ENCODE measurements at places on chromosomes 4 and X.

DNA sequence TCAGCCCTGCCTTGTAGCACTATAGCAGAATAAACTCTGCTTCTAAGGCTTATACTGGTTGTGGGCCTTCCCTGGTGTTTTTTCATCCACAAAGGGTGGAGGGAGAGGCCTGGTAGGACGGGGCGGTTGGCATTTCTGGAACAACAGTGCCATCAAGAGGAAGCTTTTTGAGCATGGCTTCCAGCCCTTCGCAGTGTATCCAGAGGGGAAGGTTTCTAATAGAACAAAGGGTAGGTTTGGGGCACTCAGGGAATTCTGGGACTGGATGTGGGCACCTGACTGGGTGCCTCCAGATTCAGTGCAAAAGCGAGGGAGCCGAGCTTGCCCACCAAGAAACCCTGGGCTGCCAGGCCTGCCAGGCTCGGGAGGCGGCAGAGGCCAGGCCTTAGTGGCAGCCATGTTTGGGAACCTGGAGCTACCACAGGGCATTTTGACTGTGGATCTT, 229.6 kb upstream of the AGTR2 start:
- no peak for DNase-seq

DNA sequence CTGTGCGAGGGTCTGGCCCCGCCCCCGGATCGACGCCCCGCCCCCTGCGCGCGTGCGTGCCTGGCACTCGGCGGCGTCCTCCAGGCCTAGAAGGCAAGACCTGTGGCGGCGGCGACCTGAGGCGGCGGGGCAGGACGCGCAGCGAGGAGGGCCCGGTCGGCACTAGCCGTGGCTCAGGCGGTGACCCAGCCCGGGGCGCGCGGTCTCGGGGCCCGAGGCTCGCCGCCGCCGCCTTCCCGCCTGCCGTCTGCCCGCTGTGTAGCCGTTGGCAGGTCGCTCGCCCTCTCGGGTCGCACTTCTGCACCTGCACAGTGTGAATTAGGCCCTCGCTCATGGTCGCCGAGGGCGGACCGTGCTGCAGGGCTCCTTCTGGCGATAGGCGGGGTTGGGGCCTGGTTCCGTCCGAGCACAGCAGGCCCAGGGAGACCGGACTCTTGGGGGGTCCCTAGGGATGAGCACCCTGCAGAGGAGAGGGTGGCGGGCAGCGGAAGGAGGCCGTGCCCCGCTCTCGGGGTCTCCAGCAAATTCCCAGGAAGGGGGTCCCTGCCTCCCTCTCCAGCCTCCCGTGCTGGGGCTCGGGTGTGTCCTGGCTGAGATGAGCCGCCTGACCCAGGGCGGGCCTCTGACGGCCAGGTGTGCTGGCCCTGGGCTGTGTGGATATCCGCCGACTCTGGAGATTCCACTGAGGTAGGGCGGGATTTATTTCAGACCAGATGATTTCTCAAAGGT, 557 bp upstream of the FAM53A start:
- DNase-seq: peak; percentile 91

- no peak for DNase-seq
These were observed 6.5 kb downstream of the NEUROG2 start for GRCh38 chr4:112509243-112510141.

DNA sequence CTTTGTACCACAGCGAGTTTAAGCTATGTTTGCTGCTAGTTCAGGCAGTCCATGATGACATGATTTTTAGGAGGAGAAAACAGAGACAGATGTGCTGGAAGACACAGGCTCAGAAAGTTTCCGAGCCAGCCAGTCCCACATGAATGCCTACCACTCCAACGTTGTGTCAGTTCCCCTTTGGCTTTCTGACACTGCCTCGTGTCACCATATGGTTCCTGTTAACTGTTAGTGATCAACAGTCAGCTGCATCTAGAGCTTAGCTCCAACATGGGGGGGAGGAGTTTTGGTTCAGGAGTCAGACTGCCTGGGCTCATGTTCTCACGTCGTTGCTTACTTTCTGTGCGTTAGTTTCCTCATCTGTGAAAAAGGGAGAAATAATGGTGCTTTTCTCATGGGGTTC, 343.7 kb downstream of the MID1IP1 start:
- DNase-seq: no peak

GRCh38 chr4:94877973-94878372, 120.2 kb downstream of the BMPR1B start:
- no peak for DNase-seq

GRCh38 chr4:23614284-23614892, 275.5 kb downstream of the PPARGC1A start:
- no peak for DNase-seq

DNA sequence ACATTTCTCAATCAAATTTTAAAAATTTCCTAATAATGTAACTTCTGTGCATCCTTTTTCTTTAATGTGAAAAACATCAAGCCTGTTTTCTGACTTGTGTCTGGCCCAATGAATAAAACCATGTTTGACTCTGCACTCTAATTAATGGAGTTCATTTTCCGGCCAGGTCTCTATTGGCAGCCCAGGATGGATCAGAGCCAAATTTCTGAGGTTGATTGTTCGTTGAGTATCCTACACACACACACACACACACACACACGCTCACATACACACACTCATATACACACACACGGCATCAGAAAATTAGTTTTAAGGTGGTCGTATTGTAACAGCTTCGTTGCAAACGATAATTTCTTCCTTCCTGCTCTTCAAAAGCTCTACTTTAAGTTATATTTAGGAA, 28.9 kb upstream of the TLL1 start:
- DNase-seq: no peak

GRCh38 chrX:41332005-41332404, 2.0 kb upstream of the DDX3X start:
- DNase-seq: no peak

DNA sequence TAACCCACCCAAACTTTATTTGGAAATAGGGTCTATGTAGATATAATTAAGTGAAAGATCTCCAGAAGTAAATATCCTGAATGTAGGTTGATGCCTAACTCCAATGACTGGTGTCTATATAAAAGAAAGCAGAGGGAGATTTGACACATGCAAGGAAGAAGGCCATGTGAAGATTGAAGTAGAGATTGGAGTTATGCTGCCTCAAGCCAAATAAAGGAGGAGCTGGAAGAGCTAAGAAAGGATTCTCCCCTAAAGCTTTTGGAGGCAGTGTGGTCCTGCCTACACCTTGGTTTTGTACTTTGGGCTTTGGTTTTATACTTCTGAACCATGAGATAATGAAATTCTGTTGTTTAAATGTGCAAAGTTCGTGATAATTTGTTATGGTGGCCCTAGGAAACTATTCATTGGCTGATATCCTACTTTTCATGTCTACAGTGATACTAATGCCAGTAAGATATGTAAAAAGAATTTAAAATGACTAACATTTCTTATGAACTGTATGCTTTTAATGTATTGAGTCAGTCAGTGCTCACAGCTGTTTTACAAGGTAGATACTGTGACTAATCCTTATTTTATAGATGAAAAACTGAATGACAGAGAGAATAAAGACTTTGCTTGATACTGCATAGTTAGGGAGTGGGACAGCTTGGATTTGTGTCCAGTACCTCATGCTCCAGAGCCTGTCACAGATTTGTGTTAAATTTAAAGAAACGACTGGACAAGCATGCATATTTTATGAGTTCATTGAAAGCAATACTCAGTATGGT, 5.9 kb upstream of the RAB40AL start:
- DNase-seq: no peak

DNA sequence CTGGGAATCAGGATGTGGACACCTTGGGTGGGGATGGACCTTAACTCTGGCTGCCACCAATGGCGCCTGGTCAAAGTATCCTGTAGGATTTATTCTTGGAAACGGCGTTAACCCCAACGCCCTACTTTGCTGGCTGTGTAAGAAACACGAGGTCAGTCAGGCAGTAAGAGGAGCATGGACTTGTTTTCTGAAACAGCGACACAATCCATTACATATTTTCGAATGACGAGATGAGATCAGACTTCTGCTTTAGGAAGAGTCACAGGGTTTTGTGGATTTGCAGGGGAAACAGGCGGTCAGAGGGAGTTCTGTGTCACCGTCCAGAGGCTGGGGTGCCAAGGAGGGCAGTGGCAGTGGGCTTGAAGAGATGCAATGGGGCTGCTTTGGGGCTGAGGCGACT, 92.2 kb downstream of the TBL1X start:
- DNase-seq: no peak

DNA sequence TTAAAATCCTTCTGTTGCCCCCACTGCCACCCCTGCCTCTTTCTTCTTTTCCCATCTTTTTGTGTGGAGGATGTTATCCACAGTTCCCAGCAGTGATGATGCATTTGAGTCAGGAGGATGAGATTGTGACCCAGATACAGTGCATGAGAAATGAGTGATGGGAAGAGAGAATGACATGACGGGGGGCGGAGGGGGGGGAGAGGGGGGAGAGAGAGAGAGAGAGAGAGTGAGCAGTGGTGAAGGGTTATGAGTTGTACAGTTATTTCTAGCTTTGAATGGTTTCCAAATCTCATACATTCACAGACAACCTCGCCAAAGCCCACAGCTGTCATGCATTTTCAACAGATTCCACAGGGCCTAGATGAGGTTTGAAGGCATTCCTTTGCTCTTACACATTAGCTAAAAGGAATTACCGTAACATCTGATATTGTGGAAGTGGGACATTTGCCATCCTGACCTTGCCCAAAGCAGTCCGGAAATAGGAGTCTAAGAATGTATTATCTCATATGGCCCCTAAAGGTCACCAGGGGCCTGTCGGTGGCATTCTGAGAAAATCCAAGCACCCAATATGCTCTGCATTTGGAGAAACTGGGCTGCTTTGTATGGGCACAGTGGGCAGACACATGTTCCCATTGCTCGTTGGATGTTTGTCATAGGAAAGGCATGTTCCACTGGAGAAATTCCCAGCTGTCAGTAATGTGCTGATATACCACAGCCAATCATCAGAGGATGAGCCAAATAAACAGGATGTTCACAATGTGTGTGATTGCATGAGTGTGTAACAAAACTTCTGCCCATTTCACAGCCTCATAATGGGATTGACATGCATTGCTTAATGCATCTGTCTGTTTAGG, 435.8 kb downstream of the SPRY1 start:
- DNase-seq: no peak

GRCh38 chr4:75054078-75054477, 121.2 kb downstream of the PARM1 start:
- no peak for DNase-seq
